ENCODE measurements at places on chromosomes 3 and 15. TPM values are rescaled to one million over a fixed set of nuclear protein-coding genes. Genes with fewer than 3 reads are reported as not detected.

DNA sequence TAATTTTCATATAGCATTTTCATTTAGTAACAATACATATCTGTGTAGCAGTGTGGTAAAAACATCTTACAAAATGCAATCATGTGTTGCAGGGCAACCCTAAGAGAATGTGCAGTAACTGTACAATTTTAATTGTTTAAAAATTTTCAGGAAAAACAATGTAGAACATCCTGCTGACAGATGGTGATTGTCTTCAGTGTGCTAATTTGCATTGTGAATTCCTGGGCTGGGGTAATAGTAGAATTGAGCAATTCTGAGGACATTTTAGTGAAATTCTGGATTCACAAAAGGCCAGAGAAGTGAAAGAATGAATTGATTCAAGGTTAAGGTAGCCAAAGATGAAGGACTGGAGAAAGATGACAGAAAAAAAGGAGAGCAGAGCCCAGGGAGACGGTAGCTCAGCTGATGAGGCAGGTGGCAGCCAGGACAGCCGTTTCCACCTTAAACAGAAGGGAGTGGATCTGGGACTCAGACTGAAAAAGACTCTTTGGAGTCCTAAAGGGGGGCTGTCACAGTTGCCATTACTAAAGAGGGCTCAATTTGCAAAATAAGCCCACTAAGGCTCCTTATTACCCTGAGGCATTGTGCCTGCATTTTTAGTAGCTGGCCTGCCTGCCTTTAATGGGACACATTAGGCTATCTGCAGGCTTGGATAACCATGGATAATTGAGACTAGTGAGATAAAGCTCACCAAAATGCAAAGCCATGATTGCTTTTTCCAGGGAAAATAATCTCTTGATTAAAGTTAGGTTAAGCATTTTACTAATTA, 8.6 kb downstream of the MAP3K13 start:
- DNase-seq = no peak

Gene FEZF2
- not detected for total RNA-seq

Gene NR1I2
- 0.69 TPM for total RNA-seq

GRCh38 chr3:132925256-132925930, 112.8 kb upstream of the TMEM108 start:
- DNase-seq = no peak

DNA sequence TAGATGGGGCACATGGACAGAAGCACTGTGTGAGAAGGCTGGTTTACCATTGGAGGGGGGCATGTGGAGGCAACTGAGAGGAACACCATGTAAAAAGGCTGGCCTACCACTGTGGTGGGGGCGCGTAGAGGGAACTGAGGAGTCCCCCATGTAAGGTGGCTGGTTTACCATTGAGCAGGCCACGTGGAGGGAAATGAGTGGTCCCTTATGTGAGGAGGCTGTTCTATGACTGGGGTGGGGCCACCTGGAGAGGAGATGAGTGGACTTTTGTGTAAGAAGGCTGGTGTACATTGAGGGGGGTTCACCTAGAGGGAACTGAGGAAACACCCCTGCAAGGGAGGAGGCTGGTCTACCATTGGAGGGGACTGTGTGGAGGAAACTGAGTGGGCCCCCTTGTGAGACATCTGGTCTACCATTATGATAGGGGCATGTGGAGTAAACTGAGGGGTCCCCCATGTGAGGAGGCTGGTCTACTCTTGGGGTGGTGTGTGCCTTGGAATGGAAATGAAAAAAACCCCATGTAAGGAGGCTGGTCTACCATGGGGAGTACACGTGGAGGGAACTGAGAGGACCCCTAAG, 156.9 kb downstream of the FBLN2 start:
- DNase-seq = no peak

DNA sequence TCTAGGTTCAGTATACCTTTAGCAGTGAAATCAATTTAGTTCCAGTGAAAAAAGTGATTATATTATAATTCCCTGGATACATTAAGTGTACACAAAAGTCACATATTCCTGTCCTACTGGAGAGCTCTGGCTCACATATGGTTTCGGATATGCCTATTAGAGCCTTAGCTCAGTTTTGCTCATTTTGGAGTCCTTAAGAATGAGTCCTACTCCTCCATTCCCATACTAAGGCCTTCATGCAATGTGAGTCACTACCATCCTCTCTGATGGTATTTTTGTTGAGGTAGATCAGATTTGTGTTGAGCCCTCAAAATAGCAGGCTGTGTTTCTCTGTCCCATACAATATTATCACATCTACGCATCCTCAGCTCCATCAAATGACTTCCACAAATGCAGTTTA, 294.2 kb upstream of the COL8A1 start:
- no peak for DNase-seq

- DNase-seq = no peak
These were observed 272.3 kb downstream of the UBE2E2 start for GRCh38 chr3:23475446-23475845.

Gene CD80
- total RNA-seq = not detected

Gene SEMA3F
- 36.0 TPM for total RNA-seq

- no peak for DNase-seq
These were observed 525.1 kb upstream of the ROBO2 start for GRCh38 chr3:76514836-76515235.

DNA sequence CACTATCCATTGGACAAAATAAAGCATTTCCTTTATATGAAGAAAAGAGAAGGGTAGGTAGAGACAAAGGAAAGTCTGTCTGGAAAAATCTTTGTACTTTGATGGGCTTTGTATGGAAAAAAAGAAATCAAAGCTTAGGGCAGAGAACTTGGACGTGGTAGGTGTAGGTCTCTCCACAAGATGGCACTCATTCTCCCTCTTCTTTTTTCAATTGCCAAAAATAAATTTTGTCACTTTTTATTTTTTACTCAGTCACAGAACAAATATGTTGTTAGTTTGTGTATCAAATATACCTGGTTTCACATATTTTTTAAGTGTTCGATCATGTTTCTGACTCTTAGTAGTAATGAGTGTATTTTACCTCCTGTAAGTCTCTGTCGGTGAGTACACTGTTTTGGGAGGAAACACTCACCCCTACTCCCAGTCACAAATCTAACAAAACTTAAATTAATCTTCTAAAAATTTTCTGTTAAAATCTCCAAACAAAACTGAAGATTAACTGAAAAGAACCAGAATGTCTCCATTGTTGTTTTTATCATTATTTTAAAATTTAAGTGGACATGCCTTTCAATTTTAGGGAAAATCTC, 415.8 kb upstream of the GOLIM4 start:
- no peak for DNase-seq

DNA sequence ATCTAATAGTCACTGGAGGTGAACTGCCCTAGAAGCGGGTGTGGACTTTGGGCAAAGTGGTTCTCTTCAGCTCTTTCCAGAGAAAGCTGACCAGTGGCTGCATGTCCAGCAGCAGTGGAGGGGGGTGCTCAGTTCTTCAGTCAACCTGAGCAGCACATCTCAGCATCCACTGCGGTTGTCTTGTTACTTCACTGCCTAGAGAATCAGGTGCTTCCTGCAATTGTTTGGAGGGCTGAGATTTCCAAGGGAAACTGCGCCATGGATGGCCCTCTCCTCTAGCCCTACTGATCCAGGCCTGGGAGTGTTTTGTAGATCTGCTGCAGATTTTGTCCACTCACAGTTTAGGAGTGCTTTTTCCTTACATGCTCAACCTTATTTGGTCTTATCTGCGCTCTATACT, 65.6 kb upstream of the CFAP161 start:
- no peak for DNase-seq

GRCh38 chr15:33907326-33907725, 61.0 kb upstream of the CHRM5 start:
- DNase-seq = no peak

Gene RAB7A
- total RNA-seq = 67.9 TPM

Gene KIF15
- 11.8 TPM for total RNA-seq

DNA sequence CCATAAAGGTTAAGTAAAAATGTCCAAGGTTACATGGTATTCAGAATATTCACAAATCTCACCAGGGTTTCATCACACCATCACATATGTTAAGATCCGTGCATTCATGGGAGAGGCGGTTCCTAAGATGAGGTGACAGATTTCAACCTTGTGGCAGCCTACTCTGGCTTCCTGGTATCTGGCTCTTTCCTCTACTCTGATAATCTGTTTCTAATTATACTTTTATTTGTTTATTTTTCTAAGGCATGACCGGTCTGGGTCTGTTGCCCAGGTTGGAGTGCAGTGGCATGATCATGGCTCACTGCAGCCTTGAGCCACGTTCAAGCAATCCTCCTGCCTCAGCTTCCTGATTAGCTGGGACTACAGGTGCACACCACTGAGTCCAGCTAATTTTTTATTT, 34.4 kb downstream of the RAF1 start:
- DNase-seq = no peak

Gene RHOV
- 1.7 TPM for total RNA-seq

GRCh38 chr3:52801839-52802238, 7.2 kb downstream of the ITIH3 start:
- DNase-seq = no peak

- DNase-seq = no peak
These were observed 145.3 kb downstream of the TJP1 start for GRCh38 chr15:29676961-29677402.
